ENCODE measurements at places on chromosomes 13 and 19. TPM values are rescaled to one million over a fixed set of nuclear protein-coding genes. Genes with fewer than 3 reads are reported as not detected.

The SGCG gene
- total RNA-seq: 0.56 TPM

The ZNF506 gene
- total RNA-seq: 7.1 TPM

The TMEM190 gene
- not detected for total RNA-seq

The MBD3L3 gene
- total RNA-seq: not detected

The PLPP2 gene
- total RNA-seq: 20.0 TPM

The ABHD8 gene
- total RNA-seq: 7.2 TPM

The CYP4F3 gene
- not detected for total RNA-seq

The KIR2DL3 gene
- not detected for total RNA-seq

The ZNF714 gene
- 4.2 TPM for total RNA-seq
